H9 (cell line): ENCODE measurements at places on chromosomes 3 and 15.

GRCh38 chr3:65425880-65426279 lies 612.8 kb downstream of the MAGI1 start:
- DNase-seq = no peak

DNA sequence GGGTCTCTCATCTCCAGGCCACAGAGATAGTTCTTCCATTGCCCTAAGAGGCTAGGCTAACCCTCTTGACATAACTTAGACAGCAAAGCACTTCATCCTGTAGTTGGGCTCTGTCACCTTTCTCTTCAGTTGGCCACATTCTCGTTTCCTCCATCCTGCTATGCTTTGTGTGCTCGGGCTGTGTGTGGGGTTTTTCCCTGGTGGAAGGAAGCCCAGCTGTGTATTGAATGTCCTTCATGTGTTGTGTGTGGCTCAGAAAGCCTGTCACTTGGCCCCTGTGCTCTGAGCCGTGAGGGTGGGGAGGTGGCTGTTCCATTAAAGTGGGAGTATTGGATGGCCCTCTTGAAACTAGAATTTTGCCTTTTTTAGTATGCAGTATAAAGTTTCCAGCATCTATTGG lies 8.8 kb upstream of the EXOG start:
- DNase-seq = no peak

- peak; percentile 86 for DNase-seq
Observed at GRCh38 chr15:89442671-89443307, 53.6 kb downstream of the RHCG start.

DNA sequence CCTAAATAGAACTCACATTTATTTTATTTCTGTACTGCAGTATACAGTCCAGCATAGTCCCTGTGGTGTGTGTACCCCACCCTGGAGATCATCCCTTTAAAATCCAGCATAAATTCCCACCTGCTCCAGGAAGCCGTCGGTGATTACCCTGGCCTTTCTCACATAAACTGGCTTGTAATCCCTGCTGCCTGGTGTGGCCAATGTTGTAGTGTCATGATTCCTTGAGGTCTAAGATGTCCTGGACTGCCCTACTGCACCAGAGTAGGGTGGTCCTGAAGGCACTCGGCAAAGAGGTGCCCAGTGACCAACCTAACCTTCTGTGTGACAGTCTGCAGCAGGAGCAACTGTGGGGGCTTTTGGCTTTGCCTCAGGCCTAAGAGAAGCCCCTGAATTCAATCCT lies 58.9 kb downstream of the ITGA11 start:
- no peak for DNase-seq

DNA sequence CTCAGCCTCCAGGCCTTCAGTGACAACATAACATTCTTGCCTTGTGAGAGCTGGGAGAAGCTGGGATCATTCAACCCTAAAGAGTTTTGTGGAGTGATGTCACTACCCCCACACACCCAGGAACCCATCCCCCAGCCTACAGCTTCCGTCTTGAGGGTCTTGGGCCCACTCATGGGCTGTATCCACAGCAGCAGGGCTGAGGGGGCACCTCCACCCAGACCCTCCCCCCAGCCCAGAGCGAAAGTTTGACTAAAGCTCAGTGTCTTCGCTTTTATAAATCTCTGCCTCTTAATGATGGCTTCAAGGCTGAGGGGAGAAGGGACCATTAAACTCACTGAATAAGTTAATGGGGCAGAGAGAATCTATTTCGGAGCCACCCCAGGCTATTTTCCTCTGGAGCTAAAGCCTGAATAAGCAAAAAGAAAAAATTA lies 23.8 kb downstream of the NTRK3 start:
- DNase-seq = no peak

- no peak for DNase-seq
Observed at GRCh38 chr3:105728771-105729312, 140.0 kb downstream of the CBLB start.

- no peak for DNase-seq
Observed at GRCh38 chr3:187735837-187736236, 9.4 kb downstream of the BCL6 start.

- DNase-seq = no peak
Observed at GRCh38 chr3:144553301-144553700, 581.7 kb downstream of the DIPK2A start.

- DNase-seq = no peak
Observed at GRCh38 chr15:65346856-65347598, 30.8 kb downstream of the IGDCC3 start.

DNA sequence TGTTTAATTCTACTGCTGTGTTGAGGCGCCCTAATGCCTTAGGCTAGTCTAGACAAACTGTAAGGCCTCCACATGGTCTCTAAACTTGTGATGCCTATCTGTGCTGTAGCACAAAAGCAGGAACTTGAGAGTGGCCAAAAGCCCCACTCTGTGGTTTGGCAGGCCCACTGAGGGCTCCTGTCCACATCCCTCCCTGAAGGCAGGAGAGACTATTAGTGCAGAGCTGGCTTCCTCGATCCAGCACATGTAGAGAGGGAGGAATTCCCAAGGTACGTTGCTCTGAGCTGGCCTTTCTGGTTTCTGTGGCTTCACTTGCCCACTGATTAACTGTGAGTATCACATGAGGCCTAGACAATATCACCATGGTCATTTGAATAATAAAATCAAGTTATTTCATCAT lies 90.6 kb downstream of the POLR2M start:
- DNase-seq = no peak

DNA sequence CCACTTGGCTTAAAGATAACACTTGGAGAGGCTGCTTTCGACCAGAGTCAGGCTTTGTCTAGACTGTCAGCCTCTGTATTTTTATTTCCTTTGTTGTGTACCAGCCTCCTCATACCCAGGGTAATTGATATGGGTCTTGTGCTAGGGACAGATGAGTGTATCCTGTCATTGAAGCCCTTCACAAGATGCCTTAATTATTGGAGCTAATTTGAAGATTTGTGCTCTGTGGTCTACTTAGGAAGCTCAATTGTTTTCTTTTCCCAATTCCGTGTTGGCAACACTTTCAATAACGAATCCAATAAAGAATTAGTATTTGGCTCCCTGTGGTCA lies 60.5 kb upstream of the DPH6 start:
- no peak for DNase-seq

DNA sequence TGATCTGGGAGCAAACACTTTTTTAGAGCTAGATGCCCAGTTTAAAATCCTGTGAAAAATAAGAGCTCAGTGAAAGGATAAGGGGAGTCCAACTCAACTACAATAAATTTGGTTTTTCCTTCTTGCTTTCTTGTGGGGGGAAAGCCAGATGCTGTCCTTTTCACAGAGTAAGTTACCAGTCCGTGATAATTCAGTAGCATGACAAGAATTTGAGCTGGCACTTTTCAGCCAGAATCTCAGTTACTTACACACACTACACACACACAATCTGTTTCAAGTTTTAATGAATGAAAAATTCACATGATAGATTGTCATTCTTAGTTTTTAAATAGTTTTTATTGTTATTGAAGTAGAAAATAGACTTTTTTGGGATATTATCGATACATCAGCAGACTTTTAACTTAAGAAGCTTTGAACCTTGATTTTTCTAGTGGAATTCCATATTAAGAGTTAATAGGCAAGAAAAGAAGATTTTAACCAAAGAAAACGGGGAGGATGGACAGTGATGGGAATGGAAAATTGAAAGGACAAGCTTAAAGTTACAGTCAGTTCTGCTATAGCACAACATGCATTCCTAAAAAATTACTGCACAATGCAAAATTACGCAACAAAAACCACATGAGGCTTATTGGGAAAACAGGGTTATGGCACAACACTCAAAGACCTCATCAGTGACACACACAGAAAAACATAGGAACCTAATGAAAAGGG lies 47.0 kb downstream of the PSMD6 start:
- DNase-seq = no peak

DNA sequence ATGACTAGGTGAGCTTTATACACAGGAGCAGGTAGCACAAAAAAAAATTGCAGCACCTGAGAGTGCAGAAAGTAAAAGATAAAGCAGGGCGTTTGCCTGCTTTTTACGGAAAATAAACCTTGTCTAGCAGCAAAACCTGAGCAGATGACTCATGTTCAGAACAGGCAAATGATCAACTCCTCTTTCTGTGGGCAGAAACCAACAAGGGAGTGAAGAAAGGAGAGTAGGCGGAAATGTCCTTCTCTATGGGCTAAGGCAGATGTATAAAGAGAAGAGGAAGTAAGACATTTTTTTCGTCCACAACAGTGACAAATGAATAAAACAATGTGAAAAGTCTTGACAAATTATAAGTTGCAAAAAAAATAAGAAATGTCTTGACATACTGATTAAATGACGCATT lies 24.5 kb upstream of the GMNC start:
- DNase-seq = no peak

DNA sequence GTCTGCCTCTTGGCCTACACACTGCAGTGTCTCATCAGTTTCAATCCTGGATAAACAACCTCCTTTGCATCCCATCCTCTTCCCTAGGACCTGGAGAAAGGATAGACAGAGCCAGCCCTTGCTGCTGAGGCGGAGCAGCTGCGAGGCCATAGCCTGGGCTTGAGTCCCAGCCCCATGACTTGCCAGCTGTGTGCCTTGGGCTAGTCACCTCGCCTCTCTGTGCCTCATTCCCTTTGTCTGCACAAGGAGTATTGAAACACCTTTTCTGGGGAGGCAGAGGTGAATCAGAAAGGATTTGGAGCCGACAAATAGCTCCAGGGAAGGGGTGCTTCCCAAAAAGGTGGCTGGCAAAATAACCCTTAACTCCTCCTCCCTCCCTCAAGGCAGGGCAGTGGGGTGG lies 65.0 kb upstream of the SLC6A1 start:
- DNase-seq = peak; percentile 20

DNA sequence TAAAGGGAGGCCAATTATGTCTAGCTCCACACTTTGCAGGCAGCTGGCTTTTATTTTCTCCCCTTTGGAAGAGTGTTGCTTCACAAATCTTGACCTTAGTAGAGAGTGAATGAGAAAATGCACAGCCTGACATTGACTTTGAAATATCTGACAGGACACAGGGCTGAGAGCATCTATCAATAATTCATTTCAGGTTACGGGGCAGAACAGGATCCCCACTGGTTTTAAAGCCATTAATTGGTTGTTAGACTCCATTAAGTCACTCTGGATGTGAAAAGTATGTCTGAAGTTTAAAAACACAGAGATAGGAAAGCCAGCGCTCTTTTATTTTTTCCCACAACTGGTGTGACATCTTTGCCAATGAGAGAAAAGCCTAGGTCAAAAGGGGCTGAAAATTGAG lies 251.9 kb upstream of the TMC3 start:
- no peak for DNase-seq

GRCh38 chr3:124520970-124521369 lies 209.3 kb upstream of the UMPS start:
- no peak for DNase-seq

- peak; percentile 75 for DNase-seq
Observed at GRCh38 chr3:158918008-158918407, 116.2 kb downstream of the MFSD1 start.
